Parietal lobe (tissue), 2 donors: ENCODE measurements at places on chromosomes 1 and 21. TPM values are rescaled to one million over a fixed set of nuclear protein-coding genes. Genes with fewer than 3 reads are reported as not detected.

AGT gene
- 5.3 TPM for total RNA-seq

TDRD5 gene
- 1.9 TPM for total RNA-seq

PHACTR4 gene
- total RNA-seq, result 26.0 TPM

IL22RA1 gene
- not detected for total RNA-seq

ARTN gene
- 0.31 TPM for total RNA-seq
